Type B pancreatic cell (in vitro differentiated cells): ENCODE measurements at places on chromosomes 5 and 9.

DNA sequence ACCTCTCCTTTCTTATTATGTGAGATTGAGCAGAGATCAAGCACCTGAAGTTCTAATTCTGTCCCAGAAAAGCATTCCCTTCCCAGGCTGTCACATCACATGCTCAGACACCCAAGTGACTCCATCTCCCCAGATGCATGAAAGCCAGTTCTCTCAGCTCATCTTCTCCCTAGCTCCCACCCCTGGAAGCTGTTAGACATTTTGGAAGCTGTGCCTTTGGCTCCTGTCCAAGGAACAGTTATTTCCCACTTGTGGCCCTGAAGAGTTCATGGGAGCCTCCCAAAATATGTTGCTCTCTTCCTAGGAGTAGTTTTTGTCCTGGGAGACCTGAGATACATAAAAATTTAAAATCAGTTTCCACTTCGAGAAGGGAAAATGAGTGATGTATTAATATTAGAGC is 161.4 kb upstream of the GAS1 start:
- no peak overlapping the region for H3K4me3 ChIP-seq
- H3K4me1 ChIP-seq: peaks cover 32% of the 10 kb centered on the region
- H3K27me3 ChIP-seq: peaks cover 8% of the 10 kb centered on the region
- H3K27ac ChIP-seq: no peak overlapping the region
- no peaks in the 10 kb centered on the region for H3K36me3 ChIP-seq

DNA sequence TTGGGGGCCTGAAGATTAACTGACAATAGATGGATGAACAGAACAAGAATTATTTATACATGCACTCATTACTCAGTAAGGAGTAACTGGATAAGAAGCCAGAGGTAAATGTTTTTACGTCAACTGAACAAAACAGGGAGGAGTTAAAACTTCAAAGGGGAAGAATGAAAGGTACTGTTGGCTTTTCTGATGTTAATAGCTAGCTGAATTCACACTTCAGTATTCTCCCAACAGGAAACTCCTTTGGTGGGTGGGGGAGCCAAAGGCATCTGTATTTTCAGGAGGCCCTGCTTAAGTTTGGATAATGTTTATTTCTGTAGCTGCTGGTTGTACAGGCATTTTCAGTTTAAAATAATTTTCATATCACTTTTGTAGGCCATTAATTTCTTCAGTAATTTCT is 23.2 kb upstream of the RFK start:
- H3K27me3 ChIP-seq: no peaks in the 10 kb centered on the region
- no peaks in the 10 kb centered on the region for H3K36me3 ChIP-seq

DNA sequence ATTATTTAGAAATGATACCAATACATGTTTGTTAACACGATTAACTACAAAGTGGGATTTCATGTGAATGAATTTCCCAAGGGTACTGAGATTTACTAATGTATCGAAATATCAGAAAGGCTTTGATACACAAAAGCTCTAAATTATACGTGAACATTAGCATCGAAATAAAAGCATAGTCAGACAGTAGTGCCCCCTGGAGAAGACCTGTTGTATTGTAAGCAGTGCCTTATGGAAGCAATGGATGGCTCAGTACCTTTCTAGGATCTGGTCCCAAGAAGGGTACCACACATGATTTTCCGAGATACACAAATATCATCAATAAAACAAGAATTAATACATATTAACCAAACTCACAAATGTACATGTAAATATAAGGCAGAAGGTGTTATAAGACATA is 153.8 kb downstream of the CDH12 start:
- no peak overlapping the region for H3K4me3 ChIP-seq
- H3K27me3 ChIP-seq: no peaks in the 10 kb centered on the region
- no peak overlapping the region for H3K27ac ChIP-seq
- no peaks in the 10 kb centered on the region for H3K36me3 ChIP-seq
- no peak for DNase-seq

DNA sequence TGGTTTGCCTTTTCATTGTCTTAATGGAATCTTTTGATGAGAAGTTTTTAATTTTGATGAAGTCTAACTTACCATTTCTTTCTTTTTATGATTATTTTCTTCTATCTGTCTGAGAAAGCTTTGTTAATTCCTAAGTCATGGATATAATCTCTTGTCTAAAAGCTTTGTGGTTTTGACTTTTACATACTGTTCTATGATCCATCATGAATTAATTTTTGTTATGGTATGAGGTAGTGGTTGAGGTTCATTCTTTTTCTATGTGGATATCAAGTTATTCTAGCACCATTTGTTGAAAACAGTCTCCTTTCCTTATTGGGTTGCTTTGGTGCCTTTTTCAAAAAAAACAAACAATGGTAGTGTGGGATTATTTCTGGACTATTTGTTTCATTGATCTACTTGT is 20.4 kb downstream of the FBXO10 start:
- H3K36me3 ChIP-seq: peaks cover 4% of the 10 kb centered on the region
- no peak overlapping the region for H3K27ac ChIP-seq
- H3K4me1 ChIP-seq: peaks cover 3% of the 10 kb centered on the region
- no peak for DNase-seq
- no peaks in the 10 kb centered on the region for H3K27me3 ChIP-seq
- no peak overlapping the region for H3K4me3 ChIP-seq

- H3K27ac ChIP-seq: no peak overlapping the region
- peaks cover 6% of the 10 kb centered on the region for H3K4me1 ChIP-seq
- no peak overlapping the region for H3K4me3 ChIP-seq
- no peak for DNase-seq
- peaks cover 19% of the 10 kb centered on the region for H3K36me3 ChIP-seq
Measured at GRCh38 chr5:43623048-43623680, 20.2 kb downstream of the NNT start.

GRCh38 chr5:90645024-90645610 is 86.5 kb downstream of the ADGRV1 start:
- DNase-seq: no peak
- peaks cover 7% of the 10 kb centered on the region for H3K4me1 ChIP-seq
- no peaks in the 10 kb centered on the region for H3K27me3 ChIP-seq
- H3K27ac ChIP-seq: peak overlapping the region; percentile 27

- DNase-seq: no peak
- no peak overlapping the region for H3K4me3 ChIP-seq
- peaks cover 23% of the 10 kb centered on the region for H3K4me1 ChIP-seq
- H3K27ac ChIP-seq: peak overlapping the region; percentile 11
- H3K36me3 ChIP-seq: peaks cover 25% of the 10 kb centered on the region
- H3K27me3 ChIP-seq: no peaks in the 10 kb centered on the region
Measured at GRCh38 chr9:20835377-20836286, 151.6 kb downstream of the FOCAD start.
